ENCODE measurements at places on chromosomes 11 and 22.

GRCh38 chr11:88326099-88326498, 11.4 kb downstream of the CTSC start:
- no peak for DNase-seq

GRCh38 chr22:45353786-45354185, 44.1 kb downstream of the FAM118A start:
- DNase-seq: no peak

DNA sequence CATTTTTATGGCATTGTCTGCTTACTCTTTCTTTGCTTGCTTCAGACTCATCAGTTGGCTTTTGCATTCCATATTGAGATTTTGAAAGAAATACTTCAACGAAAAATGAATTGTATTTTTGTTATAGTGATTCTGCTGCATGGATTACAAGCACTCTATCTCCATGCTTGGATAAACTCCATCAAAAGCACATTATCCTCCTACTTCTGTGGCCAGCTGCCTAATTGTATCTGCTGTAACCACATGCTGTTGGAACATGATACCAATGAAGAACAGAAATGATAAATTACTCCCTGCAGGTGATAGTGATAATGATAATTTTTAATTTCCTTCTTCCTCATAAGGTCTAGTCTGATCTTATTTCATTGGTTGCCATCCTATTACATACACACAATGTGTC, 100.8 kb downstream of the PRMT3 start:
- DNase-seq: peak; percentile 45

GRCh38 chr11:47904048-47904447, 55.9 kb upstream of the NUP160 start:
- no peak for DNase-seq

DNA sequence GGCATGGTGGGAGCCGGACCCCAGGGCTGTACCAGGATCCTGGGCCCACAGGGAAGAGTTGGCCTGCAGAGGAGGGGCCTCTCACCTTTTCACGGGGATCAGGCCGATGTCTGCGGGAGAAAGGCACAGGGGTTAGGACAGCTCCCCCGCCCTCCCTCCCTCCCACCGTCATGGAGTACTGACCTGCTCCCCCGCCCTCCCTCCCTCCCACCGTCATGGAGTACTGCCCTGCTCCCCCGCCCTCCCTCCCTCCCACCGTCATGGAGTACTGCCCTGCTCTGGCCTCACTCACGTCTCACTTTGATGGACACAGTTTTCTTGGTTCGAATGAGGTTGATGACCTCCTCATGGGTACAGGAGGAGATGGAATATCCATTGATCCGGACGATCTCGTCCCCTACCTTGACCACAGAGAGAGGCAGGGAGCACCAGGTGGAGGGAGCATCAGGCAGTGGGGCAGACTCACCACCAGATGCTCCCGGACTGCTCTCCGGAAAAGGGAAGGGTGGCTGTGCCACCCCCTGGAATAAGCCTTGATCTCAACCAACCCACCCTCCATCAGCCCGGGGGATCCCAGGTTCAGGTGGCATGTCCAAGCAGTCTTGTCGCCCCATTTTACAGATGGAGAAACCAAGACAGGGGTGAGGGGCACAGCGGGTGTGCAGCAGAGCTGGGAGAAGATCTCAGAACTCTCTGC, 17.1 kb downstream of the USH1C start:
- no peak for DNase-seq

DNA sequence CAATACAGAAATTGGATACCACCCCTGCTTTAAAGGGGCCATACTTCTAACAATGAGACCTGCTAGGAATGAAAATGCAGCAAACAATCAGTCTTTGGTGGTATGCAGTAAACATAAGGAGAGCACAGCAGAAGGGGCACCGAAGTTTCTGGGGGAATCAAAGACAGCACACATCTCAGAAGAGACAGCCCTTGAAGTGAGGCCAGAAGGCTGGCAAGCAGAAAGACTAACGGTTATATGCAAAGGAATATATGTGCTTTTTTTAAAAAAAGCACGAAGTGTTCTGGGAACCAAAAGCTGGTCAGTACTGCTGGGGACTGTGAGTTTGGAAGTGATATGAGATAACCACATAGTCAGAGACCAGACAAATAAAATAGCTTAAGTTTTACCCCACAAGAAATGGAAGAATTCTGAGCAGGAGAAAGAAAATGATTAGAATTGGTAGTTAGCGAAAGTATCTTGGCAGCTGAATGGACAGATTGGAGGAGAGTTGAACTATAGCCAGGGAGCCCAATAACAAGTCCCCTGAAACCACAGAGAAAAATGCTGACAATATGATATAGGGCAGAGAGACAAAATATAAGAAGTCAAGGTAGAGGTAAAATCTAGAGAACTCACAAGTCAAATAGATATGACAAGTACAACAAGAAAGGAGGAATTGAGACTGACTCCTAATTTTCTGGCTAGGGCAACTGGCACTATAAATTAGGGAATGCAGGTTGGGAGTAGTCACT, 125.7 kb downstream of the MRTFA start:
- no peak for DNase-seq

DNA sequence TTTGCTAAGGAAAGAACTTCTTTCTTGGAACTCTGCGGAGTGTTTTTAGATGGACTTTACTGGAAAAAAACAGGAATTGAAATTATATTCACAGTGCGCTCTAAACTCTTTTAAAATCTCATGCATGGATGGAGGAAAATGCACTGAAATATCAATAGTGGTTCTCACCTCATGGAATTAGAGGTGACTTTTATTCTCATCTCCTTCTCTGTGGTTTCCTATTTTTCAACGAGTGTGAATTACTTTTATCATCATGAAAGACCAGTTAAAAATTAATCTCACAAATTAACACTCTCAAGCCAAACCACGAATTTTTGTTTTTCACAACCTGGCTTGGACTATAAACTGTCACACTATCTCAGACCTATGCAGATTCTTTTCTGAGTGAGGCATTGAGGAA, 16.6 kb downstream of the BMAL1 start:
- no peak for DNase-seq

DNA sequence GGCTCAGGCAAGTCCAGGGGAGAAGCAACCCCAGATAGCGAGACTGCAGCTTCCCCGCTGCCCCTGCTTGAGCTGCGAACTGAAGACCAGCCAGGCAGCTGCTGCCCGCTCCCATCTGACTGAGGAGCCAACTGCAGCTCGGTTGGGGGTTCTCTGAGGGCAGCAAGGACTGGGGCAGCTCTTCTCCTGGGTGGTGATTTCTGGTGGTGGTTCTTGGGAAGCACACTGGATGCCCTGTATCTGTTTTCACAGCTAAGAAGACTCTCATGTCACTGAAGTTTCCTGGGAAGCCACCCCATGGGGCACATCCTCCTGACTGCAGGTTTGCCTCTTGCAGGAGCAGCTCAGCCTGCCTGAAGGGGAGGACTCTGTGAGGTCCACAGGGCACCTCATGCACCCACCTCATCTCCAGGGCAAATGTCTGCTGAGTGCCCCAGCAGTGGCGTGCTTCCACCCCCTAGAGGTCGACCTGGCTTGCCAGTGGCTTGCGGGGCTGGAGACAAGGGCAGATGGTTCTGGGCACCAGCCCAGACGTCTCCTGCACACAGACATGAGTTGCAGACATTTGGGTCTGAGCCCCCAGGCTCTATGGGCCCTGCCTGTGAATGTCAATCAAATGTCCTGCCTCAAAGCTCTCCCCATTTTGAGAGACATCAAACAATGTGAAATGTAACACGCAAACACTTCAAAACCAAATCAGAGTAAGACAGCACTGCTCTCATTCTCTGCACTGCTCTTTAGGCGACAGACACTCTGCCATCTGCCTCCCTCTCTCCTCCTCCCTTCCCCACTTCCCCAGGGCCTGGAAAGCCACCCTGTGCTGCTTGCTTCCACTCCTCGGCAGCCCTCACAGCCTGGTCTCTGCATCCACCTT, 800.9 kb downstream of the BRD1 start:
- DNase-seq: peak; percentile 77

GRCh38 chr11:128222245-128222884, 365.0 kb downstream of the ETS1 start:
- no peak for DNase-seq

GRCh38 chr11:63595296-63595695, 18.9 kb downstream of the PLAAT3 start:
- no peak for DNase-seq

GRCh38 chr11:126136507-126136906, 73.8 kb upstream of the CDON start:
- no peak for DNase-seq

DNA sequence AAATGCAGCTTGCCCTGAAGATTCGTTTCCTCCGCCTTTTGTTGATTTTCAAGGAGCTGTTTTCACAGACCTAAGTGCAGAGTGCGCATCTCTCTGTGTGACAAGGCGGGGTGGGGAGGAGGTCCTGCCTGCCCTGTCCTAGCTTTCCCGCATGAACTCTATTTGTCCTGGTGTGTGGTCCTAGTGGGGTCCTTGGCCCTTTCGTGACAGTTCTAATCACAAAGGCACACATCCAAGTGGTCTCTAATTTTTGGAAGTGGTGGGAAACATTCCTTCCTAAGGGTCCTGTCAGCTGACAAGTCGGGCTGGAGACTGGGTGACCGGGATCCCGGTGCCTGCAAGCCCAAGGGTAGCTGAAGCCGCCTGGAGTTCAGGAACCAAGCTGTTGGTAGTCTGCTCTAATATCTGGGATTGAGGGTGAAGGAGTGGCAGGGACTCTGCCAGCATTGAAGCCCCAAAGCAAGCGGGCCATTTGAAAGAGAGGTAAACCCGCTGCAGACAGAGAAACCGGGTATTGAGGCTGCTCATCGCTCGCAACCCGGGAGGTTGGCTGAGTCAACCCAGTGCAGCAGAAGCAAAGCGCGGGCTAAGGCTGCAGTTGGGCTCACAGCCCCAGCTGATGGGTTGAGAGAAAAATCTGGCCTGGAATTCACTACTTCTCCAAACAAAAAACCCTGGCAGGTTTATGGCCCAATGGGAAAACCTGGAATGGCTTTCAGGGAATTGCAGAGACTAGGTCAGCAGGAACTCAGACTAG, 28.1 kb upstream of the FBXO3 start:
- peak; percentile 88 for DNase-seq

GRCh38 chr11:68015467-68015866, 5.3 kb downstream of the ALDH3B1 start:
- no peak for DNase-seq

- peak; percentile 90 for DNase-seq
Observed at GRCh38 chr11:119106564-119107537, at the start of gene C2CD2L. TSS of gene C2CD2L (plus strand) at chr11:119107344. CDS start at chr11:119107742, 398 bp downstream.

- peak; percentile 24 for DNase-seq
Observed at GRCh38 chr22:32355760-32356159, 1.9 kb upstream of the RFPL3 start.

Measured in WERI-Rb-1 (cell line).